ENCODE measurements at places on chromosomes 7 and 10.

GRCh38 chr10:79131836-79132631 lies 63.3 kb downstream of the ZMIZ1 start:
- no peak for DNase-seq

- DNase-seq: no peak
Observed at GRCh38 chr7:71854546-71855397, 557.4 kb downstream of the CALN1 start.

DNA sequence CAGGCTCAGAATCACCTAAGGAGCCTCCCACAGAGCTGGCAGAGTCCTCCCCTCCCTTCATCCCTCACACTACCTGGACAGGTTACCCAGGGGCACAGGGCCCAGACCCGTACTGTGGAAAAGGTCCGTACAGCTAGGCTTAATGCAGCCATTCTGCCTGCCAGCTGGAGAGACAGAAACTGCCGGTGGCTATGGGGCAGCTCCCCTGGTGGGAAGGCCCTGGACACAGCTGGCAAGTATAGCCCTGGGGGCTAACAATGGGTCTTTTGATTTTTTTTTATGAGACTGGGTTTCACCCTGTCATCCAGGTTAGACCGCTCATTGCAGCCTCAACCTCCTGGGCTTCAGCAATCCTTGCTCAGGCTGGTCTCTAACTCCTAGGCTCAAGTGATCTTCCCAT lies 68.3 kb downstream of the GNA12 start:
- peak; percentile 41 for DNase-seq

GRCh38 chr7:7164591-7164990 lies 17.8 kb upstream of the C1GALT1 start:
- no peak for DNase-seq

- no peak for DNase-seq
Observed at GRCh38 chr7:156109076-156109475, 296.8 kb upstream of the SHH start.

DNA sequence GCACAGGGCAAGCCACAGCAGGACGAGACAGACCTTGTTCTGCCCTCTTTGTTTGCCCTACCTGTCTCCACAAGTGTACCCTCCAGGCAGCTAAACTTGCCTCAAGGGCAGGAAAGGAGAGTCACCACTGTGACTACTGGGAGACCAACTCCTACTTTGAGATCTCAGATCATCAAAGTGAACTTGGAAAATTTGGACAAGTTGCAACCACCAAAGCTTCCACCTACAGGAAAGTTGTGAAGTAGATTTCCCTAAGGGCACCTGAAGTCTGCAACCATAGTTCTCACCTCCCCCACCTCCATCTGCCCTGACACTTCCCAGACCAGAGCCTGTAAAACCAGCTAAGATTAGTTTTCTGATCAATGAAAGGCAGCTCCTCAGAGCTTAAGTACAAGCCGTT lies 2.5 kb upstream of the WDR91 start:
- DNase-seq: no peak

All from coronary artery (tissue), 2 donors.